ENCODE measurements at places on chromosomes 6 and 20. TPM values are rescaled to one million over a fixed set of nuclear protein-coding genes. Genes with fewer than 3 reads are reported as not detected.
A peak's percentile ranks its signal among the peaks of the same experiment; 100 is the strongest.

DNA sequence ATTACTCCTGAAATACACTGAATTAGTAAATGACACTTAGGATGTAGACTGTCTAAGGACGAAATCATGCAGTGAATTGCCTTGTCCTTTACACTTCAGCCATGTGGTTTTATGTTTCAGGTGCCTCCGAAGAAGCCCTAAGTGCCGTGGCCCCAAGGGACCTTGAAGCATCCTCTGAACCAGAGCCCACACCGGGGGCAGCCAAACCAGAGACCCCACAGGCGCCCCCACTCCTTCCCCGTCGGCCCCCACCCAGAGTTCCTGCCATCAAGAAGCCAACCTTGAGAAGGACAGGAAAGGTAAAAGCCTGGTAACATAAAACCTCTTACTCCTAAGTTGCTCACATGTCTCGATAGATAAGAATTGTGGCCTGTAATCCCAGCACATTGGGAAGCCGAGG, 75.3 kb downstream of the SERAC1 start:
- no peak for DNase-seq

DNA sequence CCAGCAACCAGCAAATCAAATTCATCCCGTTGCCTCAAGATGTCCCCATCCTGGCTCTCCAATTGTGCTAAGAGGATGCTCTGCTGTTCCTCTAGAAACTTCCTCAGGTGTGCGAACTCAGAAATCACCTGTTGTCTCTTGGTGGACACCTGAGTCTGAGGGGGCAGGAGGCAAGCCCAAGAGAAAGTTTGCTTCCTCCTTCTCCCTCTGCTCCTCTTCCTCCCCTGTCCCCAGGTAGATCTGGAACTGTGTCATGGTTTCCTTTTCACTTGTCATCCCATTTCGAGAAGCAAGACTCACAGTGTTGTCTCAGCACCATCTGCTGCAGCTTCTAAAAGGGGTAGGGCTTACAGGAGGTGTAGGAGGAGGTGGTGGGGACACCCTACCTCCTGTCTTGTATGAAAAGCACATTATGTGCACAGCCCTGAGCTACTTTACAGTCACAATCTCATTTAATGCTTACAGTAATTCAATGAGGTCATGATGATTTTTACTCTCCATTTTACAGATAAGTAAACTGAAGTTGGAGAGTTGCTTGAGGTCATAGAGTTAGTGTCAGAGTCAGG, 2.5 kb downstream of the TRIM10 start:
- DNase-seq: no peak

- no peak for DNase-seq
Measured at GRCh38 chr6:21159465-21159864, 434.1 kb upstream of the SOX4 start.

GRCh38 chr6:12010635-12011275, 1.4 kb upstream of the HIVEP1 start:
- DNase-seq: peak; percentile 85

DNA sequence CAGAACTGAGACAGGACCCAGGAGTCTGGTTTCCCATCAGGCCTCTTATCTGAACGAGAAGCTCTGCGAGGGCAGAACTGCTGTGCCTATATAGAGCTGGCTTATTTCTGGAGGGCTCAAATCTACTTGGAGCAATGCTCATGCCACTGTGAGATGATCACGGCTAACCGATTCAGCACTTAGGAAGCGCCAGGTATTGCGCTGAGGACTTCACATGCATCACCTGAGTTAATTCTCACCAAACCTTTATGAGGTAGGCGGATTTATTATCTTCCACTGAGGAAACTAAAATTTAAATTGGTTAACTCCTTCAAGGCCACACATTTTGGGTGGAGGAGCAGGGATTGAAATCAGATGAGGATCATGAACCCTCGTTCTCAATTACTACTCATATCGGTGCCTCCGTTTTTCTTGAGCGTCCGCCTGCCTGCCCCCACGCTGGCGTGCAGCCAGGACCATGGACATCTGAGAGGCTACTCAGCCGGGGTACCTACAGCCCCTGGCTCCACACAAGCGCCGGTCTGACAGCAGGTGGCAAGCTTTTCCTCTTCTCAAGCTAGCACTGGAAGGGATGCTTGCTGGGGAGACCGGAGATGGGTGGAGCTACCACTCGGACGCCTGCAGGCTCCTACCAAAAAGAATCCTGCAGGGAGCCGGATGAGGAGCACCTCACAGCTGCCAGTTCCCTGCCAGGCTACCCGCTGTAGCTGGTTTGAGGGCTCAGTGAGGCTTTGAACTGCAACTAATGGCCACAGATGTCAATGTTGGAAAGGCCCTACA, 1.0 kb upstream of the PCIF1 start:
- peak; percentile 83 for DNase-seq

DNA sequence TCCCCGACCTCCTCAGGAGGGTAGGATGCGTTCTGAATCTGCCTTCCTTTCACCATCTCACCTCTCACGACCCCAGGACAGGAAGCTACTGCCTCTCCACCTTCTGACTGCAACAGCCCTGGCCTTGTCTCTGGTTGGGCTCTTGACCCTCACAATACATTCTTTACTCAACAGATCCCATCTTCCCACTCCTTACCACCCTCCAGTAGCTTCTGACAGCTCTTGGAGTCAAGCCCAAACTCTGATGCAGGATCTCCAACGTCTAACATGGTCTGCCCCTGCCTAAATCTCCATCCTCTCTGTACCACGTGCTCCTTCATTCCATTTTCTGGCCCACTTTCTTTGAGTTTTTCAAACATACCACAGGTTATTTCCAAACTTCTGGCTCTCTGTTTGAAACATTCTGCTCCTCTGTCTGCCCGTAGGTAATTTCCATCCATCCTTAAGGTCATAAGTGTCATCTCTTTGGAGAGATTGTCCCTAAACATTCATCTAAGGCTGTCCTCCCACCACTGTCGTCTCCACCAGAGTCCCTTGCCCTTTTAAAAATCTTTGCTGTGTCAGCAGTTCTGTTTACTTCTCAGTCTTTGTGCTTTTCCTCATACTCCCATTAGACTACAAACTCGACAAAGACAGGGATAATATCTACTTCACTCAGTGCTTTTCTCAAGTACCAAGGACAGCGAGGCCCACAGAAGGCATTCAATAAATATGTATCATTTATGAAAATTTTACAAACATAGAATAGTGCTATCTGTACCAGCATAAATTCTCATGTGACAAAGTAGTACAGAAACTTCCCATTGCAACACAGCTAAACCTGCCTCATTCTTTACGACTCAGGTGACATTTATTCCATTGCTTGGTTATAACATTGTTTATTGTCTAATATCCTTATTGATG, 73.6 kb downstream of the BCAS1 start:
- DNase-seq: no peak

GRCh38 chr6:90177544-90178383, 118.9 kb downstream of the BACH2 start:
- no peak for DNase-seq

- DNase-seq: no peak
Measured at GRCh38 chr20:19079536-19080299, 132.7 kb upstream of the SLC24A3 start.

DNA sequence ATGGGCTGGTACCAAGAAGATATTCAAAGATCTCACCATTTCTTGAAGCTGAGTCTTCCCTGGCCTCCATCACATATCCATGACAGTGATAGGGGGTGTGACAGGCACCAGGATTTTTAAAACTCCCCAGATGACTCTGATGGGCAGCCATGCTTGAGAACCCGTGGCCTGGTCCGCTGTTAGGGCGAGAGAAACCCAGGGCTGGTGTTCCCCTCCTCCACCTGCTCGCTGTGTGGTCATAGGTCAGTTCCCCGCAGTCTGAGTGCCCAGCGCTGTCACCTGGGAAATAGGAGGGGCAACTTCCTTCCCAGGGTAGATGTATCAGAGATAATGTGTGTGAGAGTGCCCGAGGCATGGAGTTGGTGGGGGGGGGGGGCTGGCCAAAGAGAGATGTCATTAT, 50.9 kb downstream of the TMEM242 start:
- no peak for DNase-seq

- DNase-seq: no peak
Measured at GRCh38 chr6:105869835-105870440, 216.2 kb upstream of the PRDM1 start.

GRCh38 chr6:157410045-157410444, 29.1 kb downstream of the ZDHHC14 start:
- DNase-seq: no peak

DNA sequence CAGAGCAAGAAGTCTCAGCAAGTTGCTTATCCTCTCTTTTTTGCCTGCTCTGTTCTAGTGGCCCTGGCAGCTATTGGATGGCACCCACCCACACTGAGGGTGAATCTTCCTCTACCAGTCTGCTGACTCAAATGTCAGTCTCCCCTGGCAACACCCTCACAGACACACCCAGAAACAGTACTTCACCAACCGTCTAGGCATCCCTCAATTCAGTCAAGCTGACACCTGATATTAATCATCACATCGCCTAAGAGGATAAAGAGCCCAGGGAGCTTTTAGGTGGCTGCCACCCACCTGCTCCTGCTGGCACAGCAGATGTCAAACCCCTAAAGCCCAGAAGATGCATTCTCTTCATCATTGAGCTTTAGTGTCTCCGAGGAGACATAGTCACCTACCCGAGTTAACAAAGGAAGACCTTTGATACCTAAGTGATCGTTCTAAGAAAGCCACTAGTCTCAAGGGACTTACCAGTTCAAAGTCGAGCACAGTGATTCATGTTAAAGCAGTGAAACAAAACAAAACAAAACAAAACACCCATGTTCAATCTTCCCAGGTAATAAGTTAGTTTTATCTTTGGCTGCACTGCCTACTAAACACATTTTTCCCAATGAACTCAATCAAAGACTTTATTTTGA, 97.7 kb upstream of the KCNQ5 start:
- DNase-seq: no peak

GRCh38 chr6:159075506-159076228, 30.9 kb upstream of the TAGAP start:
- peak; percentile 71 for DNase-seq

- DNase-seq: no peak
Measured at GRCh38 chr20:61806995-61807394, 258.7 kb downstream of the TAF4 start.

DNA sequence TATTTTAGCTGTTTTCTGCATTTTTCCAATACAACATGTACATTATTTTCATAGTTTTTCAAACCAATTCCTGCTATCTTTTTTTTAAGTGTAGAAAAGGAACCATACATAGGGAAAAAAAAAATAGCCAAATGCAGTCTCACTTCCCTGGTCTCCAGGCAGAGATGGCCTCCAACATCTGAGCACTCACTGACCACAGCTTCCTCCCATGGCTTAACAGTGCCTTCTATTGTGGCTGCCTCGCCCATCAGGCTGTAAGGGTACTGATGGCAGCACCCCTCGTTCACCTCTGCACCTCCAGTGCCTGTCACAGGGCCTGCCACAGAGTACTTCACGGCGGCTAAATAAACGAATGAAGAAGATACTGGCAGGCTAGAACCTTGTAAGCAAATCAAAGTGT, 591.1 kb downstream of the PTPRT start:
- no peak for DNase-seq

Gene TUBB2A
- 53.1 TPM for total RNA-seq

Gene OTOR
- not detected for total RNA-seq

Gene GHRH
- not detected for total RNA-seq

Gene GDAP1L1
- not detected for total RNA-seq

Gene MAS1
- not detected for total RNA-seq

Gene RGS17
- 0.31 TPM for total RNA-seq

Gene RRBP1
- 163 TPM for total RNA-seq

Gene SPTLC3
- 30.1 TPM for total RNA-seq

Gene ECT2L
- 0.49 TPM for total RNA-seq
